Stimulated activated CD8-positive, alpha-beta memory T cell treated with anti-CD3 and anti-CD28 coated beads, Interleukin-2, amount 100 ng/mL, for 48 hours (primary cell): ENCODE measurements at places on chromosomes 2 and 18.

DNA sequence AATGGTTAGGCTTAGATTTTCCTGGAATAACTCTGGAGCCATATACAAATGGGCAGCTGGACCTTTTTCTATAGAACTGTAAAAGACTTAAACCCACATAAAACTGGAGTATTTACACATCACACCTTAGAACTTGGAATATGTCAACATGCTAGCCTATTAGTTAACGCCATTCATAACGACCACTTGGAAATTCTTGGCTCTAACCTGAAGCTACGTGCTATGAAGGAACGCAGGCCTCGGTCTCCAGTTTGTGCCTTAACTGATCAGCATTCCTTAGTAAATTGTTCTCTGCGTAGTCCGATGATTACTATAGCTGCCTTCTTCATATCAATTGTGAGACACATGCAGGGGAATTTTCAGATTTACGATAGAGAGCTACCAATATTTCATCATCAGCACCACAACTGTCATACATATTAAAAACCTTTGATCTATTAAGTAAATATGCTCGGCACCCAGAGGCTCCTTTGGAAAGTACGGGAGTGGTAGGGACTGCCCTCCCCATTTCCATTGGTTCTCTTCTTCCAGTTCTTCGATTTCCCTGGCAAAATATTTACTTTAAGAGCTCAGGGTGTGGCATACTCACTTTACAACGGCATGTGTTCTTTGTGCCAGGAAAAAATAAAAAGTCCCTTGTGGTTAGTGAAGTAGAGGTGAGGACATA, 17.5 kb upstream of the CCL20 start:
- DNase-seq = no peak

DNA sequence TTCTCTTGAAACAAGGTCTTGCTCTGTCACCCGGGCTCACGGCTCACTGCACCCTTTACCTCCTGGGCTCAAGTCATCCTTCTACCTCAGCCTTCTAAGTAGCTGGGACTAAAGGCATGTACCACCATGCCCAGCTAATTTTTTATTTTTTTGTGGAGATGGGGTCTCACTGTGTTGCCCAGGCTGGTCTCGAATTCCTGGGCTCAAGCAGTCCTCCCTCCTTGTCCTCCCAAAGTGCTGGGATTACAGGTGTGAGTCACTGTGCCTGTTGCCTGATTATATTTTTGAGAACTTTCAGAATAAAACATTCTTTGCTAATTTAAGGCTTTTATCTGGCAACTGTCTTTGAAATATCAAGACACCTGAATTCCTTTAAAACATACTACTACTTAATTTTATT, 47.9 kb downstream of the BIRC6 start:
- no peak for DNase-seq

- no peak for DNase-seq
Measured at GRCh38 chr2:33340280-33340679, 136.2 kb upstream of the RASGRP3 start.

DNA sequence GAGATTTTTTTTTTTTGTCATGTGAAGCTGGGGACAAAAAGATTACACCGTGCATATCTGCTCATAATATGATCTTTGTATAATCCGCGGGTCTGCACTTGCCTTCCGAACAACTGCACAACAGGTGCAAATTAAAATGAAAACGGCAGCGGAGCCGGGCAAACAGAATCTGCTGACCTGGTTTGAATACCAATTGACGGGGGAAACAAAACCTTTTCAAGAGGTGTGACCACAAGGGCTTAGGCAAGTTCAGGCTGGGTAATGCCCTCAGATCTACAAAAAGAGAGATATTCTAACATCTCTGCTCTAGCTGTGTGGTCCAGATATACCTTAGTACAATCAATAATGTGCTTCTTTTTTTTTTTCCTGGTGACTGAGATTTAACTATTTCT, 88.5 kb downstream of the ZEB2 start:
- DNase-seq = no peak

DNA sequence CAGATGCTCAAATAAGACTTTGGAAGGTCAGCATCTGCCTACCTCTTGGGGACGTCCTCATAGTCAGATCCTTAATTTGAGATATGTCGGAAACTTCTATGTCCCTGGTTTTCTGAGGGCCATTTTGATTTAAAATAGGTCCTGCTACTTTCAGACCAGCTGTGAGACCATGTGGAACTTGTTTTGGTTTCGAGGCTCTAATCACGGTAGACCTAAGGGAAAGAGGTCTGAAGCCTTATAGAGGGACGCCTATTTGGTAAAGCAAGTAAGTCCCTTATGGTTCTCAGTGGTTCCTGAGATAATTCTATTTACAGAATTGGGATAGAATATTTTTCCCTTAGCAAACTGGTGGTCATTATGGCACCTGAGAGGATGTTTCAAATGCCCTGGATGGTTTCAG, 75.1 kb downstream of the RFTN2 start:
- no peak for DNase-seq

- no peak for DNase-seq
Measured at GRCh38 chr2:126444512-126444911, 211.4 kb upstream of the GYPC start.

DNA sequence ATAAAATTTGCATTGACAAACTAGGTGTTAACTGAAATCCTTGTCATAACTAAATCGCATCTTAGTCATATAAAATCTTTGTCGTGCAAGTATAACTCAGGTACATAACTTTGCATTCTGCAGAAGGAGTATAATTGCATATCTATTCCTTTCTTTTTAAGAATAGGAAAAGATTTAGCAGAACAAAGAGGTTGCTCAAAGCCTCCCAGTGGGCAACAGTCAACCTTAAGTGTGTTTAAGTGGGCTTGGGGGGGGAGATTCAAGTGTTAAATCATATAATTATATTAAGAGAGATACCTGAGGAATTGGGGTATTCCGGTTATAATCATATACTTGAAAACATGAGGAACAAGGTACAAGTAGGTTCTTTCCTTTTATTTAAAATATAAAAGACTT, 913.3 kb downstream of the CPS1 start:
- DNase-seq = no peak

- DNase-seq = no peak
Measured at GRCh38 chr2:146317959-146318358, 1526.9 kb upstream of the ACVR2A start.

GRCh38 chr2:229810786-229811185, 96.4 kb upstream of the DNER start:
- no peak for DNase-seq

- no peak for DNase-seq
Measured at GRCh38 chr18:76697441-76697901, 124.9 kb upstream of the ZNF236 start.

DNA sequence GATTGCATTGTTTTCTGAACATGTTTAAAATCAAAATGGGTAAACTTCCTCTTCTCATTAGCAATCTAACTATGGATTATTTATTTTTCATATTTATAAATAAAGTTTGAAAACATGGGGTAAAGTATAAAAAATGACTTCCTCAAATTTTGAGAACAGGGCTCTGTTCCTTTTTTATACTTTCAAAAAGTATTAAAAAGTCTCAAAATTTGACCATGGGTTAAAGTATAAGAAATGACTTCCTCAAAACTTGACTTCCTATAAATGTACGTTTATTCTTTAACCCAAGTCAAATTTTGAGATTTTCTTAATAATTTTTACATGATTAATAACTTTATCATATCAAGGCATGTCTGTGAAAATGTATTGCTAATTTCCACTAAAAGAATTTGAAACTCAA, 512.4 kb downstream of the GALR1 start:
- no peak for DNase-seq

GRCh38 chr2:196487417-196487816, 152.1 kb upstream of the CCDC150 start:
- DNase-seq = no peak

GRCh38 chr18:48310353-48310752, 98.8 kb downstream of the ZBTB7C start:
- DNase-seq = no peak

- no peak for DNase-seq
Measured at GRCh38 chr2:15147591-15147990, 413.5 kb downstream of the NBAS start.

DNA sequence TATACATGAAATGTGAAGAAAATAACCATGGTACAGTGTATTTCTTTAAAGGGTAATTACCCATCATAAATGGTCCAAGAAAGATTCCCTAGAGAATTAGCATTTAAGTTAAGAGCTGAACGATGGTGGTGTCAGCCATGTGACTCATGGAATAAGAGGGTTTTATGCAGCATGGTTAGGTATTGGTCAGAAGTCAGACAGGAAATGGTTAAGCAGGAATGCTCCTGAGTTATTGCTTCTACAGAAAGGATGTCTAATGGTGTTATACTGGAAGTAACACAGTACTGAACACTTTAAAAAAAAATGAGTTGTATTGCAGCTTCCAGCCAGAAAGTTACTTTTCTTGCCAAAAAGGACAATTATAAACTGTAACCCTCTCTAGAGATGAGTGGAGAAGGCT, 72.7 kb upstream of the UBE2E3 start:
- no peak for DNase-seq

DNA sequence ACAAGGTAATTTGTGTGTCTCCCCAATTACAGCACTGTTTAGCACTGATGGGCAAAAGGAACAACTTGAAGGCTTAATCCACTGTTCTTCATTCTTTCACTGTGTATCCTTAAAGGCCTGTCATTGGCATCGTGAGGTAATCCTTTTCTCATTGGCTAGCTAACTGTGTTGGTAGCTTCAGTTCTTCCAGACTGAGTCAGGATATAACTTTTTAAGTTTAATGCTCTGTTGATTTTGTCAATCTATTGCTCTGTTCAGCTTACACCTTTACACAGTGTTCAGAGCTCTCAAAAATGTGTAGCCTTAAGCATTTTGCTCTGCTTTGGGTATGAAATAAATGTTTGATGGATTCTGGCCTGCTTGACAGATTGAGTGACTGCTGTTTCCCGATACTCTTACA, 148.2 kb downstream of the KIAA1328 start:
- no peak for DNase-seq

GRCh38 chr2:236546561-236547002, 23.0 kb upstream of the ACKR3 start:
- DNase-seq = no peak

GRCh38 chr2:65960953-65961352, 474.0 kb upstream of the MEIS1 start:
- DNase-seq = no peak

GRCh38 chr18:69585696-69586095, 185.0 kb downstream of the DOK6 start:
- DNase-seq = no peak

DNA sequence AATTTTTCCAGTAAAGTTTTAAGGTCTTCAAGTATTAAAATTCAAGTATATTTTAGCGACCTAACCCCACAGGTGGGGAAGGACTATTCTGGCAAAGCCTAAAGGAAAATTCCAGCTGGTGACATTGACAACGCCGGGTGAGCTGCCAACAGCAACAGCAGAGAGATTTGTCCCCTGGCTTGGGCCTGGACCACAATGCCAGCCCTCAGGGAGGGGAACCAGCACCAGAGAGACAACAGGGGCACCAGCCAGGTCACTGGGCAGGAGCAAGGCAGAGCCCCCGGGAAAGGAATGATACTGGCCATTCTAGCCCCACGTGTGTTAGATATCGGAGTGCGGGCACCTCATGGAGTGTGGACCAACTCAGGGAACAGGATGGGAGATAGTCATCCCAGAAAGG, 95.7 kb downstream of the ARMC9 start:
- no peak for DNase-seq

- no peak for DNase-seq
Measured at GRCh38 chr2:98372579-98372978, 26.3 kb downstream of the CNGA3 start.

- no peak for DNase-seq
Measured at GRCh38 chr18:71625556-71626090, 918.5 kb downstream of the CBLN2 start.

- no peak for DNase-seq
Measured at GRCh38 chr2:83320053-83320452, 1139.0 kb downstream of the SUCLG1 start.

GRCh38 chr18:25313268-25313667, 38.7 kb downstream of the ZNF521 start:
- DNase-seq = no peak

- DNase-seq = no peak
Measured at GRCh38 chr2:29372185-29372584, 257.0 kb downstream of the CLIP4 start.

DNA sequence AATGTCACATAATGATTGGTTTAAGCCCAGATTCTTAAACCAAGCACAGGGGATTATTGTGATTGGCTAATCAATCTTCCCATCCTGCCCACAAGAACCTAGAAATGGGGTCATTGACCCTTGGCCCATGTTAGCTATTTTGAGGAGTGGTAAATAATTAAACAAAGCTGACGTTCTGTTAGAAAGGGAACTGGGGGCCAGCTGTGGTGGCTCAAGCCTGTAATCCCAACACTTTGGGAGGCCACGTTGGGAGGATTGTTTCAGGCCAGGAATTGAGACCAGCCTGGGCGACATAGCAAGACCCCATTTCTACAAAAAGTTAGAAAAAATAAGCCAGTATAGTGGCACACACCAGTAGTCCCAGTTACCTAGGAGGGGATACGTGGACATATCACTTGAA, 37.8 kb upstream of the PTPN4 start:
- DNase-seq = no peak

DNA sequence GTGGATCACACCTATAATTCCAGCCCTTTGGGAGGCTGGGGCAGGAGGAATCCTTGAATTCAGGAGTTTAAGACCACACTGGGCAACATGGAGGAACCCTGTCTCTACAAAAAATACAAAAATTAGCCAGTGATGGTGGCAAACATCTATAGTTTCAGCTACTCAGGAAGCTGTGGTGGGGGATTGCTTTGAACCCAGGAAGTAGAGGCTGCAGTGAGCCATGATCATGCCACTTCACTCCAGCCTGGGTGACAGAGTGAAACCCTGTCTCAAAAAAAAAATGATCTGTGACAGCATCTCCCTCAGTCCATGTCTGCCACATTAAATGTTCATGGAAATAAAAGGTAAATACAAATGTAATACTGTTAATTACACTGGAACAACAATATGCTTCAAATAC, 121.4 kb upstream of the COL5A2 start:
- no peak for DNase-seq

- no peak for DNase-seq
Measured at GRCh38 chr2:235433860-235434259, 60.0 kb upstream of the AGAP1 start.

GRCh38 chr2:239156516-239157265, 244.1 kb downstream of the HDAC4 start:
- no peak for DNase-seq

- DNase-seq = no peak
Measured at GRCh38 chr2:220300806-220301205, 673.4 kb downstream of the SLC4A3 start.

GRCh38 chr2:176633754-176634153, 364.5 kb downstream of the MTX2 start:
- DNase-seq = no peak

DNA sequence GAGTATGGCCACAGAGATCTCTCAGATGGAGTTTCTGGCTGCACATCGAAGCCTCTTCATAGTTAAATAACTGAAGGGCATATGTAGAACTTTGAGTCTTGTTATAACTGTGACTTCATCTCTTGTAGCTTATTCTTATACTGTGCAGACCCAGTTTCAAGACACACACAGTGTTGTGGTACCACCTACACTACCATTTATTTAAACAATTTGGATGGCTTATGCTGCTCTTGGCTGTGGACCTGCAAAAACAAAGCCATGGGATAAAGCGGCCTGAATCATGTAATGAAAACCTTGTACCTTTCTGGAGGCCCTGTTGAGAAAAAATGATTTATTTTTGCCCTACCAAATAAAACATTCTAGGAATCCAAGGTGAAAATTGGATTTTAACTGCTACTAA, 262.8 kb upstream of the RASGRP3 start:
- no peak for DNase-seq

- no peak for DNase-seq
Measured at GRCh38 chr2:231111987-231112386, 12.9 kb downstream of the HTR2B start.
